LoVo (cell line): ENCODE measurements at places on chromosomes 1 and 21.

- DNase-seq = no peak
These were observed 107.5 kb upstream of the SIM2 start for GRCh38 chr21:36591326-36591970.

- no peak for DNase-seq
These were observed 24.7 kb downstream of the NPHS2 start for GRCh38 chr1:179550746-179551682.

- DNase-seq = no peak
These were observed 33.0 kb downstream of the PIK3C2B start for GRCh38 chr1:204461331-204462228.

DNA sequence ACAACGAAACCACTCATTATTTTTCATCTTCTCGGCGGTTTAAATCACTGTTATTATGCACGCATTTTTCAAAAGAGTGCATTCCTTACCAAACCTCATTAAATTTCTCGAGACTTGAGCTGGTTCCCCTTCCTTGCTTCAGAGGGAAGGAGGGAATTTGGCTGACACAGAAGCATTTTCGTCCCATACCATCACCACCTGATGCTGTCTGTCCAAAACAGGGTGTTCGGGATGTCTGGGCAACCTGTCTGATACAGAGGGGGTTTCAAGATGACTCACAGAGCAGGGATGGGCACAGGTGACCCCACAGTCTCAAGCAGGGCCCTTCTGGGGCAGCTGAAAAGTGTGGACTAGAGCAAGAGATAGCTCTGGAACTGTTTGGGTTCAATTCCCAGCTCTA, 12.3 kb upstream of the RCC2 start:
- no peak for DNase-seq

DNA sequence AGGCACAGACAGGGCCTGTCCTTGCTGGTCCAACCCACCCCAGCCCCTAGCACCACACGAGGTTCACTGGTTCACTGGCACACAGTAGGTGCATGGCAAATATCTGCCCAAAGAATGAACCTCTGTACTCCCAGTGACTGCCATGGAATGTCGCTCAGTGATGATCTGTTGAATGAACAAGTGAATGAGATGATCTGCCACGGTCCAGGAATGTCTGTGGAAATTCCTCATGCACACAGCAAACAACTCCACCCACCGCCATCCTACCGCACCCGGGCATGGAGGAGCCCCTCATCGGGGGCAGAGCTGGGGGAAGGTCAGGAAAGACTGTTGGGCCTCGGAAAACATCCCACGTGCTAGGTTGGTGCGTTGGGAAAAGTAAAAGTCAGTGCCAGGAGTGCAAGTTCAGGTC, 1.7 kb downstream of the HSPG2 start:
- no peak for DNase-seq

DNA sequence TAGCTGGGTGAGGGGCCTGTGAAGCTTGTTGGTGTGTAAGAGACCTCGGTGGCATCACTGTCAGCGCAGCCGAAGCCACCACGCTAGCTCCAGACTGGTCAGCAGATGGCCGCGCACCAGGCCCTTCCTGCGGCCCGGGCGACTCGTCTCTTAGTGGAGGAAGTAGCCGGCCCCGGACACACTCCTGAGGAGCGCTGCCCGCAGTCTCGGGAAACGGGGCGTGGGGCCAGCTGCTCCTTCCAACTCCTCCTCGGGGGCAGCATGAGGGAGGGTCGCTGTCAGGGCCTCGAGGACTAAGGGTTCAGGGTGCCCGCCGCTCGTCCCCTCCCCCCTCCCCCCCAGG, 20.4 kb downstream of the H3-3A start:
- DNase-seq = peak; percentile 39

GRCh38 chr1:167683226-167683625, 38.6 kb upstream of the MPZL1 start:
- no peak for DNase-seq

GRCh38 chr1:33713058-33713877, 150.6 kb upstream of the HMGB4 start:
- no peak for DNase-seq

- DNase-seq = no peak
These were observed 841 bp downstream of the CENPF start for GRCh38 chr1:214603819-214604252.

GRCh38 chr1:18531503-18531845, 50.7 kb downstream of the KLHDC7A start:
- no peak for DNase-seq

DNA sequence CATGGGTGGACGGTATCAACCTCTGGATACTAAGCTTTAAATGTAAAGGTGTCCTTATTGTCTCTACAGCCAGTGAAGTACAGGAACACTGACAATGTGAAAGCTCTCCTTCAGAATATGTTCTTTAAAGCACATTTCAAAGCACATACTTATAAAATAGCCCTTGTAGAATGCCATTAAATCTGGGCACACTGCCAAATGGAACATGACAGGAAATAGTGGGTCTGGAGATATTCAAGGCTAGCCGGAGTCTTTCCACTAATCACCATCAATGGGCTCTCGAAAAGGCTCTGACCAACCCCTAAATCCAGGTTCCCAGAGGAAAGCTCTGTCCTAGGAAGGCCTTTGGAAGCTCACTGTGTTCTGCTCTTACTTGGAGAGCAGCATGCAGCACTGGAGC, 46.6 kb downstream of the PLD5 start:
- no peak for DNase-seq

DNA sequence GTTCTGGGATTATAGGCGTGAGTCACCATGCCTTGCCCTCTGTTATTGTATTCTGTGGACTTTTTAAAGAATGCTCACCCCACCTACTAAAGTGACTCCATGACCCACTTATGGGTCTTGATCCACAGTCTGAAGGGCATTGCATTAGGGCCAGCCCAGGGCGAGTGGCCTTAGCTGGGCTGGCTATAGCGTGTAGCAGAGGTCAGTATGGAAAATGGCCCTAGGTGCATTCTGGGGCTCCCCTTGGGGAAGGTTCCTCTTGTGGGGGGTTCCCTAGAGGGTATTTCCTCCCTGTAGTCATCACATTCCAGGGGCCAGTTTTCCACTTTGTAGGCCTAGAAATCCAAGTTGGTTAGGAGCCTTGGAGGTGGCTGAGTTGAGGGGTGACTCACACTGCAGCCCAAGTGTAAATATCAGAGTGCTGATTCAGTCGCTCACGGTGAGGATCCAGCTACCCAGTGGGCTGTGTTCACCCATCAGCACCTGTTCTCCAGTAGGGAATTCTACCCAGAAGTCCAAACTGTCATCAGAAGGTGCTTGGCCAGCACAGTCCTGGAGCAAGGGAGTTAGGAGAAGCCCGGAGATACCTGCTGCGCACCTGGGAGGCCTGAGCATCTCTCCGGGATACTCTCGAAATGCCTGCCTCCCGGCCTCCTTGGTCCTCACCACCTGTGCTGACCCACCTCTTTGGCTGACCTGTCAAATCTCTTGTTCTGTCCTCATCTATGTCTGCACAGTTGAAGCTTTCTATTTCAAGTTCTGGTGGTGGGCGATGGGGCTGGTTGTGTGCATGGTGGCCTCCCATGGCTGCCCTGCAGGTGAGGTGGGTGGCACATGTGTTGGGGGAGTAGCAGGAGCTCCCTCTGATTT, 52.2 kb downstream of the NENF start:
- peak; percentile 57 for DNase-seq

DNA sequence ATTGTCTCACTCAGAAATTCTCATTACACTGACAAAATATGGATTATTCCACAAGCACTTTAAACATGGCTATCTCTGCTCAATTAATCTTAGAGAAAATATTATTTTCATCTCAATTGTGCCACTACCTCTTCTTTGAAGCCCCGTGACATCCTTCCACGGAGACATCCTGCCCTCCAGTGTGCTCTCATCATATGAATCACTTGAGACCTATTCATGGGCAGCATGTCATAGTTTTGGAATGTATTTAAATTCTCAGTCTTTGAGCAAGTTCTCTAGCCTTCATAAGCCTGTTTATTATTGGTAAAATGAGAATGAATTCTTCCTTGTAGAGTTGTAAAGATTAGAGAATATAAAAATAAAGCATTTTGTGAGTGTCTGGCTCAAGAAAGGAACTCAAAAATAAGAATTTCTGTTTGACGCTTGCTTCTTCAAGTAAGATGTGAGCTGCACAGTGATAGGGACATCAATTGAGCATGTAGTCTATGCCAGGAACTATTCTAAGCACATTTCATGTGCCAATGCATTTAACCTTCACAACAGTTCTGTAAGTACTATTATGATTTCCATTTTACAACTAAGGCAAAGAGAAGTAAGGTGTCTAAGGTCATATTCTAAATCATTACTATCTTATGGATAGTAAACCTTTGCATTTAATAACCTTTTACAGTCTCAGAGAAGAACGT, 557.4 kb upstream of the ZRANB2 start:
- DNase-seq = no peak

DNA sequence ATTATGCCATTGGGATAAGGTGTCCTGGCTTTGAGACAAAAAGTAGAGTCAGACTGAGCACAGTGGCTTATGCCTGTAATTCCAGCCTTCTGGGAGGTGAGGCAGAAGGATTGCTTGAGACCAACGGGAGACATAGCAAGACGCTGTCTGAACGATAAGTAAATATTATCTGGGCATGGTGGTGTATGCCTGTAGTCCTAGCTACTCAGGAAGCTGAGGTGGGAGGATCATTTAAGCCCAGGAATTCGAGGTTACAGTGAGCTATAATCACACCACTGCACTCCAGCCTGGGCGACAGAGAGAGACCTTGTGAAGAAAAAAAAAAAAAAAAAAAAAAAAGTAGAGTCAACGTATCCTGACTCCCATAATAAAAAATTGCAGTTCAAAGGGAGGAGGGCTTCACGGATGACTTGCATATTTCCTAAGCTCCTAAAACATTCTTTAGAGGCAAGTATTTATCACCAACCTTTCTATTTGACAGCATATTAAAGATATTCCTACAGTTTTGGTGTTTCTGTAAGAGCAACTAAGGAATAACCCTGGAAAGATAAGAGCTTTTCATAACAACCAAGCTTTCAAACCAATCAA, 141.2 kb downstream of the SLC44A5 start:
- no peak for DNase-seq

GRCh38 chr21:44502171-44502958, 37.6 kb downstream of the KRTAP10-1 start:
- no peak for DNase-seq

DNA sequence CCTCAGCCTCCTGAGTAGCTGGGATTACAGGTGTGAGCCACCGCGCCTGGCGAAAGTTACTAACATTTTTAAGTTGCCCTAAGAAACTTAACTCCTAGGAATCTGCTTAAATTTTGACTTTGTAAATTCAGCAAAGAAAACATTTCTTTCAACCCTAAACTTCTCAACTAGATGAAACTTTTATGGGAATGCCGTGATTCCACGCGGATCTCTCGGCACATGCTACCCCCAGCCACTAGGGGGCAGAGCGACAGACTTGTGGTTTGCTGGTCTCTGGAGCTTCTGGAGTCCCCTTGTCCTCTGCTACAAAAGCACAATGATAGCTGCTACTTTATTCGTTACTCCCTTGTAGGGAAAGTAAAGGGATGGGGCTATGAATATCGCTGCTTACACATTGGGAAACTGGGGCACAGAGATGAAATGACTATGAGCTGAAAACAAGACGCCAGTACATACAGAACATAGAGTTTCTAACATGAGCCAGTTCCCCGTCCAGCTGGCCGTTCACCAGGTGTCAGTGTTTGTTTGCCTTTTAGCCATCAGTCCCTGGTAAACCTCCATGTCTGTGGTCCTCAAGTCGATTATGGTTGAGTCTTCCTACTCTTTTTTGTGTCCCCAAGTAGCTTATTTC, 114.7 kb downstream of the PBX1 start:
- no peak for DNase-seq

GRCh38 chr1:44200336-44200735, 12.9 kb upstream of the DMAP1 start:
- DNase-seq = no peak

- DNase-seq = no peak
These were observed 541.3 kb downstream of the DPYD start for GRCh38 chr1:97379387-97380075.

- DNase-seq = no peak
These were observed 950 bp upstream of the LRP8 start for GRCh38 chr1:53328541-53329499.

DNA sequence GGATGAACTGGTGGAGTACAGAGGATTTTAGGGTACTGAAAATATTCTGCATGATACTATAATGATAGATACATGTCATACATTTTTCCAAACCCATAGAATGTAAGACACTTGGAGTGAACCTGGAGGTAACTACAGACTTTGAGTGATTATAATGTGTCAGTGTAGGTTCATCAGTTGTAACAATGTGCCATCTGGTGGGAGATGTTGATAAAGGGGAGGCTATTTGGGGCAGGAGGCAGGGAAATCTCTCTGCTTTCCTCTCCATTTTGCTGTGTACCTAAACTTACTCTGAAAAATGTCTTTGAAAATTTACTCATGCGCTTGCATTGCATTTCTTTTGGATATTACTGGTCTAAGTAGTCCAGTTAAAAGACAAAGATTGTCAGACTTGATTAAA, 35.2 kb downstream of the PTBP2 start:
- no peak for DNase-seq

GRCh38 chr1:64179588-64179987, 23.8 kb upstream of the UBE2U start:
- DNase-seq = no peak

GRCh38 chr1:110718452-110718851, 43.7 kb upstream of the KCNA3 start:
- no peak for DNase-seq

DNA sequence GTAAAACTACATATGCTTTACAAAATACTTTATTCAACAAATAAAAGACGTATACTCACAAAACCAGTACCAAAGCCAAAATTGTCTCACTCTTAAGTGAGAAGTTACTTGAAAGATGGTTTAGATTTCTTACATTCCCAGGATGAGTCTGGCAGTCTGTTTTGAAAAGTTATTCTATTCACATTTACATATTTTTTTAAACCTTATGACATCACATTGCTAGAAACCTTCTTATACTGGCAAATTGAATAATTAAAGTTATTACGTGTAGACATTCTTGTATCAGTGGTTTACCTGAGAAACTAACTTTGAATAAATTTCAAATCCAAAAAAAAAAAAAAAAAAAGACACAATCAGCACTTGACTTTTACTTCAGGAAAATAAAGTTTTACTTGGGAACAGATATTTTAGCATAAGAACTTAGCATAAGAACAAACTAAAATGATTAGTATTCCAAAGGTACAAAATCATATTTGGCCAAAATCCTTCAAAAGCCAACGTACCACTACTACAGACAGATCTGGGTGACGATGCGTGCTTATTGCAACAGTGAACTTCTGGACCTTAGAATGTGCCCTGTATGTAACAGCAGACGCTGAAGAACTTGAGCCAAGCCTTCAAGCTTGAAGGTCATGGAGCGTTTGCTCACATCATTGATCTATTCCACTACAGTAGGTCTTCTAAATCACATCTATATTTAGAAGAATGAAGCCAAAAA, 2.5 kb downstream of the CDC42BPA start:
- DNase-seq = peak; percentile 63

GRCh38 chr1:208919371-208919770, 664.1 kb upstream of the CAMK1G start:
- no peak for DNase-seq

DNA sequence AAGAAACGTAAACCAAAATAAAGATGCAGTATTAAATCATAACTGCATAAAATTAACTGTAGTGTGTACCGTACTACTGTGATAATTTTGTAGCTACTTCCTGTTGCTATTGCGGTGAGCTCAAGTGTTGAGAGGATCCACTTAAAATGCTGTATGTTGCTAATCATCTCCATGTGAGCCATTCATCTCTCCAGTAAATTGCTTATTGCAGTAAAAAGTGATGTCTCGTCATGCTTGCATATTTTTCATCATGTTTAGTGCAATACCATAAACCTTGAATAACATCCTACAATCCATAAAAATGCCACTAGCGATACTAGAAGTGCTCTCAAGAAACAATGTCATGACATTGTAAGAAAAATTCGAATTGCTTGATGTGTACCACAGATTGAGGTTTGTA, 66.3 kb downstream of the RAVER2 start:
- DNase-seq = no peak
